ENCODE measurements at places on chromosomes 5 and 9. TPM values are rescaled to one million over a fixed set of nuclear protein-coding genes. Genes with fewer than 3 reads are reported as not detected.

The OR13D1 gene
- total RNA-seq: not detected

The RASGRF2 gene
- 11.7 TPM for total RNA-seq

The CDKN2A gene
- 1.7 TPM for total RNA-seq

The NUTM2G gene
- not detected for total RNA-seq

The RLN1 gene
- total RNA-seq: not detected

The BARHL1 gene
- not detected for total RNA-seq

The CCNJL gene
- 12.4 TPM for total RNA-seq
